Activated naive CD4-positive, alpha-beta T cell treated with anti-CD3 and anti-CD28 coated beads for 36 hours (primary cell): ENCODE measurements at places on chromosomes 11 and 22. TPM values are rescaled to one million over a fixed set of nuclear protein-coding genes. Genes with fewer than 3 reads are reported as not detected.

GRCh38 chr11:12802418-12803085 lies 128.3 kb downstream of the TEAD1 start:
- peak; percentile 18 for DNase-seq

DNA sequence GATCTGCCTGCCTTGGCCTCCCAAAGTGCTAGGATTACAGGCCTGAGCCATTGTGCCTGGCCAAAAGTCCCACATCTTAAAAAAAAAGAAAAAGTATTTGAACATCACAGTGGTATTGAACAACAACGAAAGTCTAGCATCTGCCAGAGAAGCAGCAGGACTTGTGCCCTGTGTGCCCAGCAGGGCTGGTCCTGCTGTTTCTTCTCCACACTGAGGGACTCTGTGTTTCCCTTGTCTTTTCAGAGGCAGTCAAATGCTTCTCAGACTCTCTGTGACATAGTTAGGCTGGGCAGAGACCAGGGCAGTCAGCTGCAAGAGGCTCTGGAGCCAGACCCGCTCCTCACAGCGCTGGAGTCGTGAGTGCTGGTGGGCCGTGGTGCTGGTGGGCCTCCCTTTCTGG lies 56.2 kb downstream of the SBF1 start:
- DNase-seq = no peak

GRCh38 chr22:23088199-23088604 lies 17.9 kb downstream of the GNAZ start:
- DNase-seq = peak; percentile 31

DNA sequence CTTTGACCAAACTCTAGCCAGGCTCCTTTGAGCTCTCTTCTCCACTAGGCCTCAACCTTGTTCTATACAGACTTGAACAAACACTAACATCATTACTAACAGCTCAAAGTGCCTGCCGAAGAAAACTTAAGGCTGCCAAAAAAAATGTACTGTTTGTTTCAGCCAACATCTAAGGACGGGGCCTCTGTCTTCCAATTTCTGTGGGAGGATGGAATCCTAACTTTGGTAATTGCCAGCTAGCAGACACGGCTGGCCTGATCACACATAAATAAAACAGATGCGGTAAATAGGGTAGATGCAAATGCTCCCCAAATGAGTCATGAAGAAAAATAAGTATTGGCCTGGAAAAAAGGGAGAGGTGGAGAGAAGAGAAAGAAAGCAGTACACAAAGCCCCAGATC lies 394.3 kb downstream of the TMEM135 start:
- no peak for DNase-seq

- no peak for DNase-seq
Measured at GRCh38 chr11:94895971-94896370, 77.4 kb downstream of the CWC15 start.

The VWCE gene
- total RNA-seq = 6.6 TPM
